ENCODE measurements at places on chromosomes 6 and 20.
A peak's percentile ranks its signal among the peaks of the same experiment; 100 is the strongest.

DNA sequence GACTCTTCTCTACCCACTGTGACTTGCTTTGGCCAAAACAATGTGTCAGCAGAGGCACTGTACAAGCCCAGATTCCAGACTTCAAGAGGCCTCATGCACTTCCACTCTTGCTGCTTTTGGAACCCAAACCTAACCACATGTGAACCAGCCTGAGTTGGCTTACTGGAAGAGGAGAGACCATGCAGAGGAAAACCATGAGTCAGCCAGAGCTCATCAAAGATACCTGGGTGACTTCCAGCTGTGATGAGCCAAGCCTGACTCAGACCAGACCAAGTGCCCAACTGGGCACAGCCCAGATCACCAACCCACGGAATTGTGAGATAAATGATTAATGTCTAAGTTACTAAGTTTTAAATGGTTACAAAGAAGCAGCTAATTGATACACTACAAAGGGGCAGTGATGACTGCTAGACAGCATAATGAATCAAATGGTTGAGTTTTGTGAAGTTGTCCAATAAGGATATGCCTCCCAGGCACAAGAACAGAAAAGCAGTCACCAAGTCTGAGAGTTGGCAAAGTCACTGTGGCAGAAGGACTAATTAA lies 16.2 kb upstream of the BEND6 start:
- DNase-seq: peak; percentile 38

DNA sequence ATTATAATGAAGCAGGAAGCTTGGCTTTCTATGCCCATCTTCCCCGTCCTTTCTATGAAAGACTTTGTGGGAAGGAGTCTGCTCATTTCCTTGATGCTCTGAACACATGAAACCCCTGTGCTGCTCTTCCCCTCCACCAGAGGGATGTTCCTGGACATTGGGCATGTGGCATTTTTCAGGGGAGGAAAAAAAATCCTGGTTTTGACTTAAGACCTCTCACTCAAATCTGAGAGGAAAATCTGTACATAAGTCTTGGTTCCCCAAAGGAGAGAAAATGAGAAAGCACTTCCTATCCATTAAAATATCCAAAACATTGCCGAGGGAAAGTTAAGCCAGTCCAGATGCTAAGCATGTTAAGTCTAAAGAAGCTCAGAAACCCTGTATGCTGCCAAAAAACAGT lies 393.0 kb downstream of the PAX1 start:
- DNase-seq: no peak

- no peak for DNase-seq
Measured at GRCh38 chr6:34714663-34715062, 18.1 kb upstream of the ILRUN start.

- no peak for DNase-seq
Measured at GRCh38 chr6:30329331-30329730, 2.6 kb downstream of the TRIM39 start.

- peak; percentile 97 for DNase-seq
Measured at GRCh38 chr20:50292591-50293283, 102.1 kb downstream of the CEBPB start.

DNA sequence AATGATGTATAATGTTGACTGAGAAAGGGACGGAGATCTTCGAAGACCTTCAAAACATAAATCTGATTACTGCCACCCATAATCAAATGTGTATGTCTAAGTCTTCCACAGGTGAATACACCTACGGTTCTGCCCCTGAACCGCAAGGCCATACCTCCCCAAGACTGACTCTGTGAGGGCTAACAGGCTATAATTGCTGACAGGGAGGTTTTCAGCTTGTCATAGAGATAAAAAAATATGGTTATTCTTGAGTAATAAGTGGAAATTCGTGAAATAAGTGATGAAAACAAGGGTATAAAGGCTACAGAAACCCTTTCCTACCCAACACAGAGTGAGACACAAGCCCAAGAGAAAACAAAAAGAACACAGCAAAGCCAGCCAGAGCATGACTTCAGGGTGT lies 188.9 kb downstream of the ATXN1 start:
- no peak for DNase-seq

DNA sequence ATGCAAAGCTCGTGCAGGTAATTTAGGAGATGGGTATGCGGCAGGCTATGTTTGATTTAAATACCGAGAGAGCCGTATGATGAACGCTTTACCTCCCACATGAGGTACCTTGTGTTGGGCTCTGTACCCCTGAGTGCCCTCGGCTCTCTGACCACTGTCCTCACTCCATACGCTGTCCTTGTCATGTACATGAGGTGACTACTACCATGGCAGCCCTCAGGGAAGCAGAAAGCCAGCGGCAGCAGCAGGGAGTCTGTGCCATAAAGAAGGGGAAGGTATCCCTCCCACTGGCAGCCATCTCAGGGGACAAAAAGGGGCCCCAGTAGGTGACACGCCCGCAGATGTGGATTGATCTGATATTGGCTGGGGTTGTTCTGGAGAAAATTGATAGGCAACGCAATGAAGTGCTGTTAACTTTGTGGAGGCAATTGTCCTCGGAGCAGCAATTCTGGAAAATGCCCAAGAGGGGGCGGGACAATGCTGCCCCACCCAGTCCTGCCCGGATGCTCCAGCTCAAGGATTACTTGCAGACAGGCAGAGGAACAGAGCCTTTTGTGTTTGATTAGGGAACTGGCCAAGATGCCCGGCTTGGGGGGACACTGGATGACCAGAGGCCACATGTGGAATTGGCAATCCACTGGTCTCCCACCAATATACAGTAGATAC lies 38.0 kb upstream of the HSF2 start:
- DNase-seq: no peak

DNA sequence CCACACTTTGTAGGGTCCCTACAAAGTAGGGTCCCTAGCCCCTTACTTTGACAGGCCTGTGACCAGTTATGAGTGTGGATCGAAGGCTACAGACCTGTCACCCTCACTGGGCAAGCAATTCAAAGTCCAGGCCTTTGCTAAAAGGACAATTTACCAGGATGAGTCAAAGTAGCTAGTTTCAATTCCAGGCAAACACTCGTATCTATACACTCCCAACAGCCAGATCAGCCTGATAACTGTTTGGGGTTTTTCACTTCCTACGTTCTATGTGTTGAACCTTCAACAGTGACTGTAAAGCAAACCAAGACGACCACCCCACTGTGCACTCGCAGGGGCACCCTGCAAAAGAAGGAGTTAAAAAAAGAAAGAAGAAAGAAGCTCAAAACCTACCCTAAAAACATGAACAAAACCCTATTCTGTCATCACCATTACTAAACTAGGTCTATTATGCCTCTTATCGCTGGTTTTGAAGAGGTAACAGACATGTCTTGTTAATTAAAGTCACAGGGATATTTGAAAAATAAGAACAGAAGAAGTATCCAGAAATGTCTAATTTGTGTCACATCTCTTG lies 3.2 kb downstream of the GFOD1 start:
- no peak for DNase-seq

DNA sequence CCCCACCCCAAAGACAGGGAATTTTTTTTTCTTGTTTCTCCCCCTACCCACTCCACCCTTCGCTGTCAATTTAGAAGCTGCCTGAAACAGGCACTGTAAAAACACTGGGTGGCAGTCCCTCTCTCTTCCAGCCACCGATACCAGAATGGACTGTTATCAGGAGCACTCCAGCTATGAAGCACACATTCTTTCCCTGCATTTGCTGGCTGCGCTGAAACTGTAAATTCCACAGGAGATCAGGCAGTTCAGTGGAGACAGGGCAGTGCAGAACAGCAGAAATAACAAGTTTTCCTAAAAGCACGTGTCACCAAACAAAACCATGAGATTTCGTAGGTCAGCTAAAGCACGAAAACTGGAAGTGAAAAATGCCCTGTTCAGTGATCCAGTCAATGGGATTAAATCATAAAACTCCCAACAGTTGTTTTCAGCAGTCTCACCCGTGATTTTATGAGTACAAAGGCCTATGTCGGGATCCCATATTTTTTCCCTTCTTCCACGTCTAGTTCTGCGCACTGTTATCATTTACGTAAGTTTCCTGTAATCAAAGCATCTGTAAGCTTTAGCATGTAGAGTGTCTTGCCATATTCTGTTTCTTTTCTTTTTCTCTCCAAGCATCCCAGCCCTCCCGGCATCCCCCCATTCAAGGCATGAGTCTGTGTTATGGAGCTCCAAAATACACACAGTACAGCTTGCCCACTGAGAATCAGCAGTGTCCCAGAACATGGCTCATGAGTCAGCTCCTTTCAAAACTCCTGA lies 359.9 kb upstream of the EPHA7 start:
- no peak for DNase-seq

DNA sequence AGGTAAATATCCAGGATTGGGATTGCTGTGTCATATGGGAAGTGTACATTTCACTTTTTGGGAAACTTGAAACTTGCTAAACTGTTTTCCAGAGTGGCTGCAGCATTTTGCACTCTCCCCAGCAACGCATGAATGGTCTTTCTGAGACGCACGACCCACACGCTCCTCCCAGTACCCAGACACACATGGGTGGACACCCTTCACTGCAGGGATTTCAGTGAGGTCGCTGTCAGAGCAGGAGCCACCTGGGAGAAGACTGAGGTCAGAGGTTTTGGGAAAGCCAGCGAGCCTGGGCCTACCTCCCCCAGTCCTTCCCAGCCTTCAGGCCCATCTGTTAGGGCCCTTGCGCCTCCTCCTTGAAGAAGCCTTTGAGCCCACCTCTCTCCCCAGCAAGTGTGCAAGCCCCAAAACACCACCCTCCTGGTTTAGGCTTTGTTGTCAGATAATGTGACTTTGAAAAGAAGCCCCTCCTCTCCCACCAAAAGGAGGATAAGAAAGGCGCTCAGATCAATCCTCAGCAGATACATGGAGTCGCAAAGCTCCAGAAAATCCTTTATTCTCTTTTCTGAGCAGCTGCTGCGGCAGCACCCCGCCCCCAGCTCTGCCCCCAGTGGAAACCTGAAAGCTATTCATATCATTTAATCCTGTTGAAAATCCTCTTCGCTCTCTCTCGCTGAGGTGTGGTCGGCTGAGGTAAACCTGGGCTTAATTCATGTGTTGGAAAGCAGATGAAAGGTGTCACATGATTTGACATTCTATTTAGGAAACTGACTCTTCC lies 12.7 kb upstream of the JAG1 start:
- no peak for DNase-seq

GRCh38 chr6:56243518-56244070 lies 3.8 kb downstream of the COL21A1 start:
- DNase-seq: no peak

DNA sequence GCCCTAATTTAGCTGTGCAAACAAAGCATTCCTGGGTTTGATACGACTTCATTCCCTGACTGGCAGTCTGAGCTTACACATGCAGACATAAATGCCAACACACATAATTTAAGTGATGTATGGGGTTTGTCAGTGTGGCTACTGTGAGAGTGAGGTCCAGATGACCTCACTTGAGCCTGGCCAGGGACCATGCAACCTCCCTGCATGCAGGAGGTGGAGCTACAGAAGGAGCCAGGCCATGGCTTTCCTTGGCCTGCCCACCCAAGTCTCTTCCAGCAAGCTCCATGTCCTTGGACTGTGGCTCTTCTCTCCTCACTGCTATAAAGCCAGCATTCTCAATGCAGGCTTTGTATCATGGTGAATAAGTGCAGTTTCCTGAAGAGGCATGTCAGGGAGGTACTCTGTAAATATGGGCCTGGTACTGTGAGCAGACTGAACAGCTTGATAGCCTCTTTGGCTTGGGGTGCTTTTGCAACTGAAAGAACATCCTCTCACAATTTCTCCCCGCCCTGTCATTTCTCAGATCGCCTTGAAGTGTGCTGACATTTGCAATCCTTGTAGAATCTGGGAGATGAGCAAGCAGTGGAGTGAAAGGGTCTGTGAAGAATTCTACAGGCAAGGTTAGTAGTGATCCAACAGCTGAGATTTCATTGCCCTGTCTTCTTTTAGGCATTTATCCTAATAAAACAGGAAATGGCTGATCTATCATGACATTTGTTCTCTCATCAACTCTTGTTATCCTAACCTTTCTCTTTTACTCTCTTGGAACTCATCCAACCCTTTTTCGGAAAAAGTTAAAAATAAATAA lies 69.2 kb downstream of the MTFR2 start:
- no peak for DNase-seq

DNA sequence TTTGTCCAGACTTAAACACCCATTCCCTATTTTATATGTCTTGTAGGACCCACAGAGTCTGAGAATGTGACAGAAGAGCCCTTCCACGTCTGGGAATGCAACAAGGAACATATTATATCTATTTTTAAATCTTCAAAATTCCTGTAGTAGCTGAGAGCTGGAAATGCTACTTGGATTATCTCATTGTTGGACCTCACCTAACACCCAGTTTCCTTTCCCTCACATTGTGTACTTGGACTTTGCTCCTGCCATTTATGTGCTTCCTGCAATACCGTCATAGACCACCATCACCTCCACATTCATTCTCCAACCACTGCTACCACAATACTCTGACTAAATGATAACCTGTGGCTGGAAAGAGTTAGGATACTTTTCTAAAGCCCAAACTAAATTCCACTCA lies 335.4 kb downstream of the COL12A1 start:
- DNase-seq: no peak

DNA sequence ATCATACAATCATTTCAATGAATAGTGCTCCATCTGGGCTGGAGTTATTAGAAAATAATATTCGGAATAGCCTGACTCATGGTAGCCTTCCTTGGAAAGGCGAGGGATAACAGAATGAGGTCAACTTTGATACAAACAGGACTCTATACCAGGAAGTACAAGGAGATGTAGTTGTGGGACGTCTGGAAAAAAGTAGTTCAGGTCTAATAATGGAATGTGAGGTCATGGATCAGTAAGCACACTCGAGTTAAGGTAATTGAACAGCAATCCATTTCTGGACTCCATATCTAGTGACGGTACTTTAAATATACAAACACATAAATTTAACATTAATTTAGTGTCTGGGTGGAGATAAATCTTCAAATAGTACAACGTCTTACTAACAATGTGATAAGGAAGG lies 1204.0 kb upstream of the ADGRB3 start:
- no peak for DNase-seq

GRCh38 chr20:16007962-16008361 lies 565.3 kb downstream of the KIF16B start:
- DNase-seq: no peak

- DNase-seq: peak; percentile 79
Measured at GRCh38 chr6:30490026-30490876, 942 bp downstream of the HLA-E start.

DNA sequence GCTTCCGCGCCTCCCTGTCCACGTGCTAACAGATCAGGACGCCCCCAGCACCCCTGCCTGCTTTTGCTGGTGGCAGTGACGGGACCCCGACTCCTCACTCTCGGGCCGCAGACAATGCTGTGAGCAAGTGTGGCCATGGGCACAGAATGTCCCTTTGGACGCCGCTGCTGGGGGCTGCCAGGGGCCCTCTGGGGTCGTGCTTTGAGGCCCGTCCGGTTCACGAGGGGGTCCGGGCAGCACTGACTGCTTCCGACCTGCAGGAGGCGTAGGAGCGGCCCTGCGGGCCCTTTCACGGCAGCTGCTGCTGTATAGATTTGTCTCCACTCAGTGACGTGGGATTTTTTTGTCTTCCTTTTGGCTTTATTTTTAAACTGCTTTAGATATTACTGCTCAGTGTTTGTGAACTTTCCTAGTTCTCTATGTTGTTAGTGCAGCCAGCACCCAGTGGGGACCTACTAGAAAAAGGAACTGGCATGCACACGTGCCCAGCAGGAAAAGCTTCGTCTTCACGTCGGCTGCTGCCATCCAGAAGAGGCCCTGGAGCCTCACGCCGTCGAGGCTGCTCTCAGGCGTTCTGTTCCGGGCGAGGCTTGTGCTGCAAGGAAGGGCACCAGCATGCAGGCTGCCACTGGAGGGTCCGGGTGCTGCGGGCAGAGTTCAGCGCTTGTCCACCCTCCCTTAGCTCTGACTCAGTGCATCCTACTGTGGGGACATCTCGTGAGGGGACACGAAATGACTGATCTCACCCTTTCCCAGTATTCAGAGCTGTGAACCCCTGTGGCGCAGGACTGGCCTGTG lies 21.7 kb downstream of the UCKL1 start:
- no peak for DNase-seq
